ENCODE measurements at places on chromosomes 7 and 10. TPM values are rescaled to one million over a fixed set of nuclear protein-coding genes. Genes with fewer than 3 reads are reported as not detected.

DRGX gene
- total RNA-seq: not detected

DNA sequence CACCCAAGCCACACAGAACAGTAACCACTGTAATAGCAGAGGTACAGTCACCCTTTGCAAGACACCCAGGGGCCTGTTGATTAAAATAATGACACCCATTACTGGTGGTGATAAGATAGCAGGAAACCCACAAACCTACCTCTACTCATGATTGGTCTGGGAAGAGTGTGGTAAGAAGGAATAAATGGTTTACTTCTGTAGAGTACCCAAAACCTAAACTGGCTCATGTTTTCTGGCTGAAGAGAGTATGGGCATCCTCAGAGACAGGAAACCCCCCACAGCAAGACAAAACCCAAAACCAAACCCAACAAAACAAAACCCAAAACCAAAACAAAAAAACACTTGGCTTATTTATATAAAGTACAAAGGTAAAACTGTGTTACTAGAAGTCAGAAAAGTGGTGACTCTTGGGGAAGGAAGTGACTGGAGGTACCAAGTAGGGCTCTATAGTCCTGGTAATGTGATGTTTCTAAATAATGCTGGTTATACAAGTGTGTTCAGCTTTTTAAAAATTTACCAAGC lies 15.5 kb upstream of the DNAJB12 start:
- DNase-seq: no peak

DNA sequence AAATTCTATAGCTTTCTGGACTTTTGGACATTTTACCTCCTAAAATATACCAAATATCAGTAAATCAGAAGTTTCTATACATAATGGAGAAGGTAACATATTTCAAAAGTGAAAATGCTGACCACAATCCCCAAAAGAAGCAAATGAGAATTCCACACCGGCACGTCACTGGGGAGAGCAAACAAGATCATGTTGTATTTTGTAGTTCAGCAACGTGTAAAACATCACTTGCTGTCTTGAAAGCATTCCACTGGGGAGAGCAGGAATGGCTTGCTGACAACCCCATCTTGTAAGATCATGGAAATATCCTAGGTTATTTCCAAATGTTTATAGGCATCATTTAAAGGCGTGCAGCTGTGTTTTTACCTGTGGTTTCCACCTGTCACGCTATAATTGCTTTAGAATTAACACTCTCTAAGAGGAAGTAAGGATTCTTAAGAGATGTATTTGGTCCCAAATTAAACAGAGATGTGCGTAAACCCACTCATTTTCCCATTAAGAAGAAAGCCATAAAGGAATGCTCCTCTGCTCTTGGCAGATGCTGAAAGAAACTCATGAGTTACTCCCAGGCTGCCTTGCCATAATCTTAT lies 397.1 kb upstream of the POT1 start:
- no peak for DNase-seq

CRCP gene
- 37.9 TPM for total RNA-seq

TMEM213 gene
- not detected for total RNA-seq

GRCh38 chr10:132142396-132143161 lies 44.2 kb upstream of the DPYSL4 start:
- DNase-seq: peak; percentile 62

DNA sequence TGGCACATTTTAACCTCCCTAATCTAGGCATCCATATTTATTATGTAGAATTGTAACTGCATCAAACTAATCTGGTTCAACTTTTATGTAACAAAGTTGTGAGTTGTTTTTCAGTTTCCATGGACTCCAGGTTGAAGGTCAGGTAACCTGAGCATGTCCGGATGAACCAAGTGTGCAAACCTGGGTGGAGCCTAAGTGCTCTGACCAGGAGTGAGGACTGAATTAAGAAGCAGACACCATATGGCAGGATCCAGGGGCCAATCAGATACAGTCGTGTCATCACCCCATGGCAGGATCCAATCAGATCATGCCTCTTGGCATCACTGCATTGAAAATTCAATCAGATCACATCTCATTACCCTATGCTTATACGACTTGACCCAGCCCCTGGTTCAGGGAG lies 41.2 kb upstream of the PHYHIPL start:
- DNase-seq: no peak

All from H9 (cell line).